ENCODE measurements at places on chromosomes 13 and 19. TPM values are rescaled to one million over a fixed set of nuclear protein-coding genes. Genes with fewer than 3 reads are reported as not detected.

DNA sequence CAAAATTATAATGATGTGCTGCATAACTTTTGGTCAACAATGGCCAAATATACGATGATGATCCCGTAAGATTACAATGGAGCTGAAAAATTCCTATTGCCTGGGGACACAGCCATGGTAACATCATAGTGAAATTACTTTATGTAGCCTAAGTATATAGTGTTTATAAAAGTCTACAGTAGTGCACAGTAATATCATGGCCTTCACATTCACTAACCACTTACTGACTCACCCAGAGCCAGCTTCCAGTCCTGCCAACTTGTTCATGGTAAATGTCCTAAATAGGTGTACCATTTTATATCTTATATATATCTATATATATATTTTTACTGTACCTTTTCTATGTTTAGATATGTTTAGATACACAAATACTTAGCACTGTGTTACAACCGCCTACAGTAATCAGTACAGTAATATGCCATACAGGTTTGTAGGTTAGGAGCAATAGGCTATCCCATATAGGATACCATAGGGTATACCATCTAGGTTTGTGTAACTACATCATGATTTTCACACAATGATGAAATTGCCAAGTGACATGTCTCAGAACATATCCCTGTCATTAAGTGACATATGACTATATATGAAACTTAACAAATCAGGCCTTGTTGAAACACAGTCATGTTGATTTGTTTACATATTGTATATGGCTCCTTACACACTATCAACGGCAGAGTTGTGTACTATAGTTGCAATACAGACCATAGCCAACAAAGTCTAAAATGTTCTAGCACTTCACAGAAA is 23.7 kb downstream of the DIS3 start:
- no peak for DNase-seq

Gene ERICH4
- not detected for polyA plus RNA-seq

GRCh38 chr19:15841875-15842569 is 26.6 kb upstream of the OR10H1 start:
- no peak for DNase-seq

- DNase-seq = peak; percentile 51
Observed at GRCh38 chr13:44932850-44933251, 56.4 kb downstream of the NUFIP1 start.

Gene CYP2S1
- polyA plus RNA-seq = 0.39 TPM

DNA sequence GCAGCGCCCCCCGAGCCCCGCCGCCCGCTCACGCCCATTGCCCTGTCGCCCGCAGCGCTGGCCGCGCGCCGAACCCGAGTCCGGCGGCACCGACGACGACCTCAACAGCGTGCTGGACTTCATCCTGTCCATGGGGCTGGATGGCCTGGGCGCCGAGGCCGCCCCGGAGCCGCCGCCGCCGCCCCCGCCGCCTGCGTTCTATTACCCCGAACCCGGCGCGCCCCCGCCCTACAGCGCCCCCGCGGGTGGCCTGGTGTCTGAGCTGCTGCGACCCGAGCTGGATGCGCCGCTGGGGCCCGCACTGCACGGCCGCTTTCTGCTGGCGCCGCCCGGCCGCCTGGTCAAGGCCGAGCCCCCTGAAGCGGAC is 518 bp downstream of the KLF2 start:
- DNase-seq = no peak

DNA sequence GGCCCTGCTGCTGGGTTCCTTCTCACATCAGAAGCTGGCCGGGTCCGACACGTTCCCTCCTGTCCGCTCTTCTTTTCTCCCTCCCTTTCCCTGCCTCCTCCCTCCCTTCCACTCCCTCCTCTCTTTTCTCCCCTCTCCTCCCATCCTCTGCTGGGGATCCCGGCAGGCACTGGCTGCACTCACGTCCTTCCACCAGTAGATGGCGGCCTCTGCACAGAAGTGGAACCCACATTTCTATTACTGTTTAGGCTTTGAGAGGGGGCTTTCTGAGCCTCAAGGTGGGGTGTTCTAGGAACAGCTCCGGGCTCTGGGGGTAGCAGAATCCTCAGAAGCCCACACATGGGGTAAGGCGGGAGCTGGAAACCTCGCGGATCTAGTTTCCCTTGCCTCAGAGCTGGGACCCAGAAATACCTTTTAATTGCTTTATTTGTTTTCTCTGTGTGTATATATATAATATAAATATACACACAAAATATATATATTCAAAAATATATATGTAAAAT is 294.2 kb downstream of the ZNF536 start:
- no peak for DNase-seq

DNA sequence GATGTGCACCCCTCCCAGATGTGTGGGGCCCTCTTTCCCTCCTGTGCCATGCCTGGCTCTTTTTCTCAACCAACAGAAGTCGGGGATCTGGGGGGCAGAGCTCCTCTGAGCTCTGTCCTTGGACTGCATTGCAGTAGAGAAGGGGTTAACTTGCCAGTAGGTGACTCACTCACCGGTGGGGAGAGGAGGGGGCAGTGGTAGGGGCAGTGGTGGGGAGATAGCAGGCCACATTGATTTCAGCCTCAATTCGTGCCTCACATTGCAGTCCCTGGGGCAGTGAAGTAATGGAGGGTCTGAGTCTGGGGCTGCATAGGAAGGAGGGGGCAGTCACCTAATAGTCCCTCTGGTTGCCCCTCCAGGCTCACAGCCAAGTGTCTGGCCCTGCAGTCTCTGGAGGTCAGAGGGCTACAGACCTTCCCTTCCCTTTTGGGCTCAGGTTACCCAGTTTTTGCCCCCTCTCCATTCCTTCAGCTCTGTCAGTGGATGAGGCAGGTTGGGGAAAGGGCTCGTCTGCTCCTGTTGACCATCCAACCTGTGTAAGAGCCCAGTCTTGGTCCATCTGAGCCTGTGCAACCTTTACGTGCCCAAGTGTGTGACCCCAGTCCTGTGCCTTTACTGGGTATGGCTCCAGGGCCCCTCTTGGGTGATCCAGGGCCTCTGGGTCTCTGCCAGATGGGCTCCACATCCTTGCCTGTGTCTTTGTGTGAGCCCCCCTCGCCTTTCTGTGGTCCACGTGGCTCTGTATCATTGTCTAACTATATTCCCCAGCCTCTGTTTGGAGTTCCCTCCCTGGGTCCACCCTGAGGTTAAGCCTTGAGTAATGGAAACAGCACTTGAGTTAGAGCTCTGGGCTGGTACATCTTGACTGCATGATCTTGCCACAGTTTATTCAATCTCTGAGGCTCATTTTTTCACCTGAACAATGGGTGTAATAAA is 13.0 kb downstream of the CIC start:
- no peak for DNase-seq

- DNase-seq = no peak
Observed at GRCh38 chr13:82436099-82436585, 1446.1 kb downstream of the SLITRK1 start.

DNA sequence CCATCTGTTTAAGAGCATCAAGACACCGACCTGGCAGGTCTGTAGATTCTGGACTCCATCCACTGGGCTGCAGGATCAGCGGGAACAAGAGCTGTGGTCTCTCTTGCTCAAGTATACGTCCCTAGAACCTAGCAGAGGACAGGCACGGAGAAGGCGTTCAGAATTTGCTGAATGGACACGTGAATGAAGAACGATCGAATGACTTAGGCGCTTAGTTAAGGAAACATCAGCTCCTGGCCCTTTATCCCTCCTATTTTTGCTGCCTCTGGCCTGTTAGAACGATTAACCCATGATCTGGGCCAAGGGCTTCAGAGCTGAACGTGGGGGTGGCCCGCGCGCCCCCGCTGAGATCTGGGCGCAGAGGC is 953 bp downstream of the DZIP1 start:
- peak; percentile 48 for DNase-seq
